RWPE2 (cell line): ENCODE measurements at places on chromosomes 16 and 17.

DNA sequence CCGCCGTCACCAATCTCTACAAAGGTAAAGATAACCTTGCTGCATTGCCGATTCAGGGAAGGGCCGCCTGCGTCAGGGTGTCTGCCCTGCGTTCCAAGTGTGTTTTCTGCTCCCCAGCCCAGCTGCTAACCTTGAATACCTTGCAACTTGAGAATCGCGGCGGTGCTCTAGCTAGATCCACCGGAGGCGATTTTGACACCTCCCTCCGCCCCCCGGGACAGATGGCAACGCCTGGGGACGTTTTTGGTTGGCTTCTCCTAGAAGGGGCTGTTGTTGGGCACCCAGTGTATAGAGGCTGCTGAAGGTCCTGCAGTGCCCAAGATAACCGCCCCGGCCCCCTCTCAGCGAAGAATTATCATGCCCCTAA is 1.5 kb downstream of the HAPSTR1 start:
- DNase-seq = no peak

- DNase-seq = no peak
Observed at GRCh38 chr16:89407925-89408300, 82.4 kb downstream of the ANKRD11 start.

GRCh38 chr16:11729787-11730186 is 12.9 kb downstream of the TXNDC11 start:
- DNase-seq = no peak

DNA sequence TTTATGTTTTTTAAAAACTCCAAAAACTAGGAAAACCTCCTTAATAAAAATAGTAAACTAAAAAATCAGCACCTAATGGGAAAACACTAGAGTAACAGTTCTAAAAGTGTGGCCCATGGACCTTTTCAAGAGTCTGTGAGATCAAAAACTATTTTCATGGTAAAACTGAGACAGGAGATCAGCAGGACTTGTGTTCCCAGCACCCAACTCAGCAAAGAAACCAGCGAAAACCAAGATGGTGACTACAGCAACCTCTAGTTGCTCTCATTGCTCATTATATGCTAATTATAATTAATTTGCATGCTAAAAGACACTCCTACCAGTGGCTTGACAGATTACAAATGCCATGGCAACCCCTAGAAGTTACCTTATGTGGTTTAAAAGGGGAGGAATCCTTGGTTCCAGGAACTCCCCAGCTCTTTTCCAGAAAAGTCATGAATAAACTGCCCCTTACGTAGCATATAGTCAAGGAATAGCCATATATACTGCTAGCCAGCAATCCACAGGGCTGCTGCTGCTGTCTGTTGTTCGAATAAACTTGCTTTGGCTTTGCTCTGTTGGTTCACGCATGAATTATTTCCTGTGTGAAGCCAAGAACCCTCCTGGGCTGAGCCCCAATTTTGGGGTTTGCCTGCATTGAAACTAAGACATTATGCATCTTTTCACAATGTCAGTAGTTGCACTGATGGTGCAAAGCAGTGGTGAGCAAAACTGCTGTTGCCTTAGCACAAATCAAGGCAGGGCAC is 12.4 kb downstream of the CMTR2 start:
- DNase-seq = no peak

DNA sequence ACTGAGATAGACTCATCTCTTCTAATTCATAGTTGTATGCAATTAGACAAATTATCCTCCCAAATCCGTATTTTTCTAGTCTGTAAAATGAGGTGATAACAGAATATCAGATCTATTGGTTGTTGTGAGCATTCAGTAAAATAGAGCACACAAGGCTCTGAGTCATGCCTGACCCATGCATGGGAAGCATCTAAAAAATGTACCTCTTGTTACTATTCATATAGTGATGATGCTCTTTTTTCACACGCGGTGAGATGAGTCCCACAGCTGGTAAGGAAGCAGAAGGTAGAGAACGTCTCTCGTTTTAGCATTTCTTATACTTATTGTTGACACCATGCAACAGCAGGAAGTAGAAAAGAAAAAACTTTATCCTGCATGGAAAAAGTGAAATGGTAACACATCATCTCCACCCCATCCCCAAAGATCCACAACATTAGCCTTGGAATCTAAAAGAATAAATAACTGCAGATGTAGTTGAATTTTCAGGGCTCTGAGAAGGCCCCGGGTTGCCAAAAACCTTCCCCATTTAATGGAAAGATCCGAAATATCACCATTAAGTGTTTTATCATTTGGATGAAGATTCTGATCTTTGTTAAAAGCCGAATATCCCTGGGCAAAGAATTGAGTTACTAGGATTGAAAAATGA is 215.6 kb downstream of the TMEM114 start:
- DNase-seq = no peak

GRCh38 chr16:28191364-28191960 is 20.3 kb downstream of the XPO6 start:
- DNase-seq = no peak

DNA sequence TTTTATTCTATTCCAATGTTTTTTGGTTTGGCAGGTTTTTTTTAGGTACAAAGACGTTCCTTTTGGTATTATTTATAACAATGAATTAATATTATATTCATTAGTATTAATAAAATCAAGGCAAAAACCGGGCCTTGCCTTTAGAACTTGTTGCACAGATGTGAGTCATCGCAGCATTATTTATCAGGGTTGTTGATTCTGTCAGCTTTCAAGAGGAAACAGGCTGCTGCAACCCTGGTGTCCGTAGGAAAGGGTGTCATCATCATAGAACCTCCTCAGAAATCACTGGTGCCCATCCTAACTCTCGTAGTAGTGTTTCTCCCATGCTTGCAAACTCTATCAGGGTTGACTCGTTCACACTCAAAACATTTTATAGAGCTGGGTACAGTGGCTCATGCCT is 10.2 kb upstream of the LRRC37B start:
- no peak for DNase-seq

GRCh38 chr17:30812218-30813177 is 12.0 kb downstream of the CRLF3 start:
- no peak for DNase-seq

- DNase-seq = no peak
Observed at GRCh38 chr16:84598360-84598759, 19.5 kb downstream of the COTL1 start.

- no peak for DNase-seq
Observed at GRCh38 chr16:5581908-5582307, 484.3 kb upstream of the EEF2KMT start.

DNA sequence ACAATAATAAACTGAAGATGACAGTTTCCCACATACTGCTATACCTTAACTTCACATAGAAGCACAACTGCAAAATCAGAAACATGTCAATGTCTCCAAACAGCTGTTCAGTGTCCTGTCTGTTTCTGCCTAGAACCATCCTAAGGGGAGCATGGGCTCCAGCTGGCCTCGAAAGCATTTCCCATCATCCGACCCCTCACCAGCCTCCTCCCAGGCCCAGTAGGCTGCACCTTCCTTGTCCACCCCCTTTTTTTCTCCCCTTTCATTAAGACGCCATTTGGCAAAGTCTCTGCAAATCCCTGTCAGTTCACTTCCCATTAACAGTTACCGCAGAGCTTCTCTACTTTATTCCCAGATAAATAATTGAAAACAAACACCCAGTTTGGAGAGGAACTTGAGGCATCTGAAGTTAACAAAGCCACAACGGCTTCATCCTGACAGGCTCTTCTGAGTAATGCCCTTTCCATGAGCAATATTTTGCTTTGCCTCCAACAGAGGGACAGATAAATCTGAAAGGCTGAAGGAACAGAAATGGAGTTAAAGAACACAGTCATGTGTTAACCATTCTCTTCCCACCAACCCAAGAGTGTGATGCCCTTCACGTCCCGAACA is 65.3 kb downstream of the SLC39A11 start:
- no peak for DNase-seq

DNA sequence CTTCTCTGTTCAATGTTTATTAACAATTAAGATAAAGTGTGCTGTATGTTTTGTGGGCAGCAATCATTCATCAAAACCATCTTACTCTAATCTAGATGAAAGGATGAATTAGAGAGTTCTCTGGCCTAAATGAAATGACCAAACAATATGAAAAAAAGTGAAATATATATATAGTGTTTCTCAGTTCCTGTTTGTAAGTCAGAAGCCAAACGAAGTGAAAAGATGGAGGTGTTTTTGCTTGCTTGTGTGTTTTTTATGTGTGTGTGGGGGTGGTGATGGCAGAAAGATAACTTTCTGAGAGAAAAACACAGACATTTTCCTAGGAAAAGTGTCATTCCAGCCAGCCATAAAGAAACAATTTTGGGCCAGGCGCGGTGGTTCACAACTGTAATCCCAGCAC is 138.6 kb downstream of the CDH8 start:
- DNase-seq = no peak

GRCh38 chr17:74822939-74823367 is 36.7 kb downstream of the GRIN2C start:
- DNase-seq = no peak

- DNase-seq = no peak
Observed at GRCh38 chr17:79648181-79648831, 37.5 kb upstream of the RBFOX3 start.

GRCh38 chr17:81553018-81553615 is 964 bp upstream of the FAAP100 start:
- peak; percentile 86 for DNase-seq

- DNase-seq = no peak
Observed at GRCh38 chr16:59665618-59666220, 931.6 kb upstream of the GOT2 start.

DNA sequence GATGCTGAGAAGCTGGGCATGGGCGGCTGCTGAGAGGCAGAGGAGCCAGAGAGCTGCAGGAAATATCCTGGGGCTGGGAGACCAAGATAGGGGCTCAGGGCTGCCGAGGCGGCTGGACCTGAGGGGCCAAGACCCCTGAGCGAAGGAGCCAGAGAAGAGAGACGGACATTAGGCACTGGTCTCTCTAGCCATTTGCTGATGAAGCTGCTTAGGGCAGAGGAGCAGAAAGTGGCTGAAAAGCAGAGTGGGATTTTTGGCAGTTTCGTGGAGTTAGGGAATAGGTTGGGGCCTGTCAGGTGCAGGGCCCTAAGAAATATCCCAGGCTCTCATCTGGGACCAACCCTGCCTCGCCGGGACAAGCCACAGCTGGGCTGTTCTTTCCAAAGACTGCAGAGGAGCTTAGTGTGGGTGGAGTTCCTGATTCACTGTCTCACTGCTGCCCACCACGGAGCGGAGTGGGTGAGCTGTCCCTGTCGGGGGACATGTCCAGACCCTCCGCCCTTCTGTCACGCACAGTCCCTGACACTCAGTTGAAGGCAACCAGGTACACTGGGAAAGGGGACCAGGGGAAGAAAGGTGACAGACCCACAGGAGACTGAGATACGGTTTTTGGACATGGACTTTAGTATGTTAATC is 11.3 kb upstream of the DNASE1 start:
- DNase-seq = no peak

DNA sequence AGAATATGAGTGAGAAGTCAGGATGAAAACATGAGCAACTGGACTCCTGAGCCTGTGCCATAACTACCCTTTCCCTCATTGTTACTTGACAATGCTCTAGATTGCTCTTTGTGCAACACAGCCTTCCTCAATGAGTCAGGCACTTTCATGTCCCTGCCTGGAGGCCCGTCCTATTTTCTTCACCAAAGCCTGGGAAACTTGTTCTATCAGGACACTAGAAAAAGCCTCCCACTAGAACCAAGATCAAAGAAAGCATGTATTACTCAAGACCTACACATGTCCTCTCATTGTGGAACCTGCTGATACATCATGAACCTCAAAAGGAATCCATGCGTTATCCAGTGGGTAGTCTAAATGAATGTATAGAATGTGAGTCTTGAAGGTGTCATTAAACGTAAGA is 624.5 kb downstream of the TOX3 start:
- no peak for DNase-seq
